ENCODE measurements at places on chromosomes 4 and X.
A peak's percentile ranks its signal among the peaks of the same experiment; 100 is the strongest.

DNA sequence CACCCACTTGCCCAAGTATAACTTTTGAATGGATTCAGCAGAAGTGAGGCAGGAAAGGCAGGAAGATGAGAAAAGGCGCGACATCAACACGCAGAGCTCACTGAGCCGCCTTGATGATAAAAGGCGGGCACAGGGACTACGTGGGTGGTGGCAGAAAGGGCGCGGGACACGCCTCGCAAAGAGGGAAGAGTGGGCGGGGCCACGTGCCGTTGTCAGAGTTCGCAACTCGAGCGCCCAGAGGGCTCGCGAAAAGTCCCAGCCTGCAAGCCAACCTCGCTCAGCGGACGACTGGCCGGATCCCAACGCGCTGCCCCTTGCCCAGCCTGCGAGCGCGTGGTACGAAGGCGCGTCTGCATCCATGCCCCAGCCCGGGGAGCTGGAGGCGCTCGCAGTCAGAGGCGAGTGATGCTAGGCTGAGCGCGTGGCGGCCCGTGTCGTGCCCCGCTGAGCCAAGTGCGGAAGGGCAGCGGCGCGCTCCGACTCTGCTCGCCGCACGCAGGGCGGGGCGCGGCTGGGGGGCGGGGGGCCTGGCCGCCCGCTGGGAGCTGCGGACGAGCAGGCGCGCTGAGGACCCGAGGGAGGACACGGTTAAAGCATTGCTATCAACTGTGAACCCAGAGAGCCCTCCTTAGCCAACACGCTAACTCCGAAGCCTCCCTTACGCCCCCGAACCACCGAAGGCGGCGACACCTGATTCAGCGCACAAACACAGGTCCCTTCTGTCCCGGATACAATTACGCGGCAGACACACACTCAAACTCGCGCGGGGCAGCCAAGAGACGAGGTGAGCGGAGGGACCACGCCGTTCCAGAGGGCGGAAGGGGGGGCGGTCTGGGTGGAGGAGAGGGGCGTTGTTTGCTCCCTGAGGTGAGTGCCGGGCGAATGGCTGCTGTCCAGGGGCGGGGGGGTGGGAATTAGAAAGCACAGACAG is at the start of gene UGT8:
Gene UGT8, plus strand, starts transcription at position 617 of the 931 bp plus-strand sequence. CDS start 24,074 bp downstream, outside the sequence.
- peak; percentile 80 for DNase-seq

DNA sequence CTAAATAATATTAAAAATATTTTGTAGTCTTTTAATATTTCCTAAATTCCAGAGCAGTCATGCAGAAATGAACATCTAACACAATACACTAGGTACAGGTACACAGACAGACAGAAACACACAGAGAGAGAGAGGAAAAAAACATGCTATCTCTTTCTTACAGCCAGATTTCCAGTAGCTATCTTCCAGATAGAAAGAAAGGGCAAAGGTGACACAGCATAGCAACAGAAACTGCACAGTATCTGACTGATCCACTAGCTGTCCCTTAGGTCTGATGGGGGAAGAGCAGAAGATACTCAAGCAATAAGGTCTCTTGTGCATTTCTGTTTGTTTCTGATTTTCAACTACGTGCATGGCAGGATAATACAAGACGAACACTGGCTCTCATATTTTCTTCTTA is 7.8 kb downstream of the FBXW7 start:
- no peak for DNase-seq

DNA sequence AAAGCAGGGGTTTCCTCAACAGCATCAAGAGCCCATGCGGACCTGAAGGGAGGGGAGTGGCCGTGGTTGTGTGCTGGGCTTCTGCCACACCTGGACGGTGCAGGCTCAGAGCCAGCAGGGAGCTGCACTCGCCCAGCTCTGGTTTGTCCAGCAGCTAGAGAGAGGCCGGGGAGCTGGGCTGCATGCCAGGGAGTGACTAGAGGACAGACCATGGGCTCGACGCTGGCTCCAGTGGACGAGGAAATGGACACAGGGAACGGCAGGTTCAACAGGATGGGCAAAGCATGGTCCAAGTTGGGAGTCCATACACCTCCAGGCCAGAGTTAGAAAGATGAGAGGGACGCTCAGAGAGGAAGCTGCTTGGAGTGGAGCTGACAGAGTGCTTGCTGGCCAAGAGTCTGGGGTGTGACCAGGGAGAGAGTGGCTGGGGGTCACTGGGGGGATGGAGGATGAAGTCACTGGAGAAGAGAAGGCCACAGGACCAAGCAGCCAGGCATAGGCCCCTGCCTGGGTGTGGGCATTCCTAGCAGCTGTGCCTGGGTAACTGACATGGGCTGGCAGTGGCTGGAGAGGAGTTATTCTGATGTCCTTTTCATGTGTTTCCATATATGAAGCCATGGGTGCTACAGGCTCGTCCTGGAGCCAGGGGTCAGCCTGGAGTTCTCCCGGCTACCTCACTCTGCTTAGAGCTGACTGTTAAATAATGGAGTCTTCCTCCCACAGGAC is 42.8 kb downstream of the HTT-AS start:
- no peak for DNase-seq

DNA sequence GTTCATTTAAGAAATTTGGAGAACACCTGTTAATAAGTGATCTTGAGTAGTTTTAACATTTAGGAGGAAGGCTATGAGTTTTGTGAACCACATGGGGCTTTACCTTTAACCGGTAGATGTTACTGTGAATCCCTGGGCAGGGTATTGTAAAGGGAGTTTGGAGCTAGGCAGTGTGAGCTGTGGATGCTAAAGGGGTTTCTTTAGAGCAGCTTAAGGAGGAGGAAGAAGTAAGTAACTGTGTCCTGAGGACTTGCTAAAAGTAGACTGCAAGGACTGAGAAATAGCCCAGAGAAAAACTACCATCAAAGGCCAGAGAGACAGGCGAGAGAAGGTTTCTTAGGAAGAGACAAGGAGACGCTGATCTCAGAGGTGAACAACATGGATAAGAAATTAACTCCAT is 5.6 kb downstream of the RHOH start:
- DNase-seq = no peak

GRCh38 chr4:118120120-118120760 is 86.0 kb downstream of the NDST3 start:
- no peak for DNase-seq

DNA sequence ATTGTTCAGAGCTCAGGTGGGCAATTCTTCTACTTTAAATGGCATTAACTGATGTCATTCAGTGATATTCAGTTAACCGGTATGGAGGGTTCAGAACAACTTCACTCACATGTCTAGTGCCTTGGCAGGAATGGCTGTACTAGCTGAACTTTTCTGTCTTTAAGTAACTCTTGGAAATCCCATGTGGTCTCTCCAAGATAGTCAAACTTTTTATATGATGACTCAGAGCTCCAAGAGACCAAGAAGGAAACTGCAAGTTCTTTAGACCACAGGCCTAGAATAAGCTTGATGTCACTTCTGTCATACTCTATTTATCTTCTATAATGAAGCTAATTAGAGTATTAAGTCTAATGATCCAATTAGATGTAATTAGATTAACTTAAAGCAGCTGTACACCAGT is 24.9 kb downstream of the LHFPL1 start:
- no peak for DNase-seq

- no peak for DNase-seq
Measured at GRCh38 chr4:8221476-8221875, 22.4 kb downstream of the SH3TC1 start.

GRCh38 chr4:8772499-8773123 is 99.0 kb downstream of the HMX1 start:
- DNase-seq = peak; percentile 13

DNA sequence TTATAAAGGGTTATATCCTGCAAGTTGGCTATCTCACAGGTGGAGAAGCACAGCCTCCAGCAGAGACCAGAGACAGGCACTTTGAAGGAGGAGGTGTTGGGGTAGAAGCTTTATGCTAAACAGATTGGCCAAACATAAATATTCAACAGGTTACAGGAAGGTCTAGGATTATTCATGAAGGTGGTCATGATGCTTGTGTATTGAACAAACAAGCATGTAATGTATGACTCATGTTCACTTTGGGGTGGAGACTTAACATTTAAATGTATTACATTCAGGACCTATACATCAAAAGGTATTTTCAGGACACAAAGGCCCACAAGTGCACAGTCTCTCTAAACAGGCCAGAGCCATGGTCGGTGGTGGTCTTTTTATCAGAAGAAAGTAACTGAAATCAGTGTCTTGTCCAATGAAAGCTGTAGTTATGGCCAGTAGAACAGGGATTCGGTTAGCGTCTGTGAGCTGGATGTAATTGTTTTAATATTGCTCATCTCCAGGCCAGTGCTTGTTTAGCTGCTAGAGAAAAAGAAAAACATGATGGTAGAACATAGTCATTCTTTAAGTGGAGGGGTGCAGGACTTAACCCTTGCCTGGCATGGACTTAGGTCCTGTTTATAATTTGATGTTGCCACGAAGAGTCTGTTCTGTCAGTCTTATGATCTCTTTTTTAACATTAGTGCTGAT is 555.2 kb upstream of the PCDH10 start:
- DNase-seq = no peak

GRCh38 chr4:136001791-136002190 is 1530.5 kb downstream of the PCDH18 start:
- DNase-seq = no peak

DNA sequence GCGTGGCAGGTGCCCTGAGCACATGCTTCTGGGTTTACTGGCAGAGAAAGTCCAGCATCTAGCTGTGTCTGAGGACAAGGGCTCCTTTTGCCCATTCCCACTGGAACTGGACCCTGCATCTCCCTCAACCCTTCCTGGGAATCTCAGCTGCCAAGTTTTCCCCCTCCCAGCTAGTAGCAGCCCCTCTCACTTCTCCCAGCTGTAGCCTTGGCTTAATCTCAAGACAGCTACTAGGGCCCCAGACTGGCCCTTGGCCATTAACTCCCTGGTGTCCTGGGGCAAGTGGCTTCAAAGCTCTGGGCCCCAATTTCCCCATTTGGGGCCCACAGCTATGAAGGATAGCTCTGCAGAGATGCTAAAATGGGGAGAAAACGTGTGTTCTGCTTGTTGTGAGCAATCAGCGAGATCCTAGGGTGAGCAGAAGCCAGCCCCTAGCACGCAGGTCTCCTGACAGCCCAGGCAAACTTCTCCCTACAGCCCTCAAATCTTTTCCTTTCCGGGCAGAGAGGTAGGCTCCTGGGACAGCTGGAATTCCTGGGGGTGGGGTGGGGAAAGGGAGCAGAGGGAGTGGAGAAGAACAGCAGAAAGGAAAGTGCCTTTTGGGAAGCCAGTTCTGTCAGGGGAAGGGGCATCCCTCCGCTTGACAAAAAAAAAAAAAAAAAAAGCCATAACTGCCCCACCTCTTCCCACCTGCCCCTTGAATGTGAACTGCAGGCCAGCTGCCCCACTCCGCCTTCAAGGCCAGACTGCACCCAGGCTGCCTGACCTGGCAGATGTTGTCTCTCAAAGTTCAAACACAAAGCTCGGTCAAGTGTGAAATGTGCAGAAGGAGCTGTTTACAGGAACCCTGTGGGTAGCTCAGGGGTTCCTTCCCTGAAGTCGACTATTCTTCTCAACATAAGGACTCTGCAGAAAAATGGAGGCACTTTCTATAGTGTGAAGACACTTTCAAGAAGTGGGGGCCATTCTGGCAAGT is 16.6 kb downstream of the FGD1 start:
- no peak for DNase-seq

- no peak for DNase-seq
Measured at GRCh38 chr4:11312389-11312788, 116.3 kb downstream of the HS3ST1 start.

DNA sequence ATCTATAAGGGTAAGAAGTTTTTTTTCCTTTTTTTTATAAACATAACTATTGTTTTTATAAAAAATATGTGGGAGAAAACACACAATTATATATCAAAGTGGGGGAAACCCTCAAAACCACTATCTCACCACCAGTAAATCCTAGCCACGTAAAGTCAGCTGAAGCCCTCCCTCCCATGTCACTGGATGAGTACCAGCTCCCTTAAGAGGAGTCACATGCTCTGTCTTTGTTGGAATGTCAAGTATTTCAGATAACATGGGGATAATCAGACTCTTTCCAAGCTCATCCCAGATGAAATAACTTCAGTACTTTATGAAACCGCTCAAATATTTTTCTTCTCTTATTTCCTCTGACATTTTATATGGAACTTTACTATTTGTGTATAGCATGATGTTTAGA is 2.4 kb downstream of the MYOZ2 start:
- no peak for DNase-seq

DNA sequence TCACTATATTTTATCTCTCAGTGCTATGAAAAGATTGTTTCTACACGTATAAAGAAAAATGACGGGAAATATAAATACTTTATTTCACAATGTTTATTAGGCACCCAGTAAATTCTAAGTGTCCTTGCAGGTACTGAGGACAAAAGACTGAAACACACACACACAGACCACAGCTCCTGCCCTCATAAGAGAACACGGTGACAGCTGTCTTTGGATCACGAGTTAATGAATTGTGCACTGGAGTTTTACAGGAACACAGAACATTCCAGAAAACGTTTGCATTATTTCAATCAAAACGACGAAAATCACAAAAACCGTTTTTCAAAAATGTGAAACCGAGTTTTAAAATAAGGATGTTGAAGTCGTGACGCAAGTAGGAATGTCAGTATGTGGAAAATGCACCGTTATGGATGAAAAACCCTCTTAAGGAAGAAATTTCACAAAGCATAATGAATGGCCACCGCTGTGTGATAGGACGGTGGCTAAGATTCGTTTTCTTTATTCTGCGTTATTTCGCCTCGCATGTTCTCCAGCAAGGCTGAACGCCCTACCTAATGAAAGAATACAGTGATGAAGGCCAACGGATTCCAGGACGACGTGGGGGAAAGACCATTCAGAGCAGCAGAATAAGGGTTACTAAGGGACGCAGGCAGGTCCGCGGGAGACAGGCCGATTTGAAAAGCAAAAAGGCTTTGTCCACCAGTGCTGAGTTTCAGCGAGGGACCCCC is 24.2 kb downstream of the FAM156A start:
- DNase-seq = no peak

GRCh38 chr4:6042293-6043063 is 24.2 kb upstream of the C4orf50 start:
- DNase-seq = no peak

GRCh38 chr4:152460488-152460887 is 75.4 kb downstream of the FBXW7 start:
- no peak for DNase-seq

DNA sequence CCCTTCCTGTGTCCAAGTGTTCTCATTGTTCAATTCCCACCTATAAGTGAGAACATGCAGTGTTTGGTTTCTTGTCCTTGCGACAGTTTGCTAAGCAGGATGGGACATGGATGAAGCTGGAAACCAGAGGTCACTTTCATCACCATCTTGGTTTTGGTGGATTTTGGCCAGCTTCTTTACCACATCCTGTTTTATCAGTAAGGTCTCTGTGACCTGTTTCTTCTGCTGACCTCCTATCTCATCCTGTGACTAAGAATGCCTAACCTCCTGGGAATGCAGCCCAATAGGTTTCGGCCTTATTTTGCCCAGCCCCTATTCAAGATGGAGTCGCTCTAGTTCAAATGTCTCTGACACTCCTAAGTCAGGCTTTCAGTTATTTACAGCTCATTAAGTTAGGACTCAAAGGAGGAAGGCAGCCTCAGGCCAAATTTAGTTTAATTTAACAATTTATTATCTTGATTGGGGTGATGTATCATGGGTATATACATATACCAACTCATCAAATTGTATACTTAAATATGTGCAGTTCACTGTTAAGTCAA is 169.9 kb upstream of the NDP start:
- no peak for DNase-seq
